ENCODE measurements at places on chromosomes 12 and 14.

DNA sequence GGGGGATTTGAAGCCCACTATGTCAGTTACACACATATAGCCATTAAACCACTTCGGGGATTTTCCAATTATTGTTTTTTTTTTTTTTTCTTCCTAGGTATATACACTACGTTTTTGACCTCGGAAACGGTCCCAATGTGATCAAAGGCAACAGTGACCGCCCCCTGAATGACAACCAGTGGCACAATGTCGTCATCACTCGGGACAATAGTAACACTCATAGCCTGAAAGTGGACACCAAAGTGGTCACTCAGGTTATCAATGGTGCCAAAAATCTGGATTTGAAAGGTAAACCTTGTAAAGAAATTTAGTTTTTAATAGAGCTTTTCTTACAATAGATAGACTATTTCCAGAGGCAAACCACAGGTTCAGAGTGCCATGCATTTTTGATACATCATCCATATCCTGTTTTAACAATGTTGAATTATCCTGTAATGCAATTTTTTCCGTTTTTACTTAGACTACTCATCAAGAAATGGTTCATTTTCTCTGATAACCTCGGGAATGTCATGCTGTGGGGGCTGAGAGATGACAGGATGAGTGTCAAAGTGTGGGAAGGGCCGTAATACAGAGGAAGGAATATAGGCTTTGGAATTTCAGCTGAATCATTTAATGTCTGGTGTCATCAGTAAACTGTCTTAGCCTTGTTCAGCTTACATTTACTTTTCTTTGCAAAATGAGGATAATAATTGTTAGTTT is 797.1 kb downstream of the NRXN3 start:
- no peak for DNase-seq

DNA sequence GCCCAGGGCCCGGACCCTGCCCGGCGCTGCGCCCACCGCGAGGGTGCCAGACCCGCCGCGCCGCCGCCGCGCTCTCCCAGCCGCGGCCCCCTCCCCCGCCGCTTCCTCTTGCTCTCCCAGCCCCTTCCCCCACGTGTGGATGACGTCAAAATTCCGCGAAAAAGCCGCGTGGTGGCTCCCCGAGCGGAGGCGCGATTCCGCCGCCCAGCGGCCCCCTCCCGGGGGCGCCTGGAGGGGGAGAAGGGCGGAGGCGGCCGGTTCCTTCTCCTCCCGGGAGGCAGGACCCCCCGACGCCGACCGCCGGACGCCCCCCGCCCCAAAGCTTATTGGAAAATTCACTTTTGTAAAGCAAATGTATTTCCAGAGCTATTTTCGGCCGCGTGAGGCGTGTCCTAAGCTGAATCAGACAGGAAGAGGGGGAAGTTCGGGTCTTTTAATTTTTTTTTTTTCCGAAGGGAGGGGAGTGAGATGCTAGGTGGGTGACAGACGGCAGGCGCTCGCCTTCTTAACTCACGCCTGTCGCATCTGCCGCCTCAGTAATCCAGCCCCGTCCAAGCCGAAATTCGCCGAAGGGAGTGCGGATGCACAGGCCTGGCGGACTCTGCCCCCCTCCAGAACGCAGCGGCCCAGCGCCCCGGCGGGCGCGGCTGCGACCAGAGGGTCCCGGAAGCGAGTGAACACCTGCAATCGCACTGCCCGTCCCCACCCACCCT is 4.1 kb upstream of the CCND2 start:
- peak; percentile 94 for DNase-seq

DNA sequence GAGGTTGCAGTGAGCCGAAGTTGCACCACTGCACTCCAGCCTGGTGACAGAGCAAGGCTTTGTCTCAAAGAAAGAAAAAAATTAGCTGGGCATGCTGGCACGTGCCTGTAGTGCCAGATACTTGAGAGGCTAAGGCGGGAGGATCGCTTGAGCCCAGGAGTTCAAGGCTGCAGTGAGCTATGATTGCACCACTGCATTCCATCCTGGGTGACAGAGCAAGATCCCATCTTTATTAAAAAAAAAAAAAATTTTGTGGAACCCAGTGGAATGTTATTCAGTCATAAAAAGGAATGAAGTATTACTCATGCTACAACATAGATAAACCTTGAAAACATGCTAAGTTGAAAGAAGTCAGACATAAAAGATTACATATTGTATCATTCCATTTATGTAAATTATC is 8.3 kb upstream of the ERBB3 start:
- no peak for DNase-seq

GRCh38 chr14:101726954-101727302 is 34.6 kb upstream of the PPP2R5C start:
- no peak for DNase-seq

DNA sequence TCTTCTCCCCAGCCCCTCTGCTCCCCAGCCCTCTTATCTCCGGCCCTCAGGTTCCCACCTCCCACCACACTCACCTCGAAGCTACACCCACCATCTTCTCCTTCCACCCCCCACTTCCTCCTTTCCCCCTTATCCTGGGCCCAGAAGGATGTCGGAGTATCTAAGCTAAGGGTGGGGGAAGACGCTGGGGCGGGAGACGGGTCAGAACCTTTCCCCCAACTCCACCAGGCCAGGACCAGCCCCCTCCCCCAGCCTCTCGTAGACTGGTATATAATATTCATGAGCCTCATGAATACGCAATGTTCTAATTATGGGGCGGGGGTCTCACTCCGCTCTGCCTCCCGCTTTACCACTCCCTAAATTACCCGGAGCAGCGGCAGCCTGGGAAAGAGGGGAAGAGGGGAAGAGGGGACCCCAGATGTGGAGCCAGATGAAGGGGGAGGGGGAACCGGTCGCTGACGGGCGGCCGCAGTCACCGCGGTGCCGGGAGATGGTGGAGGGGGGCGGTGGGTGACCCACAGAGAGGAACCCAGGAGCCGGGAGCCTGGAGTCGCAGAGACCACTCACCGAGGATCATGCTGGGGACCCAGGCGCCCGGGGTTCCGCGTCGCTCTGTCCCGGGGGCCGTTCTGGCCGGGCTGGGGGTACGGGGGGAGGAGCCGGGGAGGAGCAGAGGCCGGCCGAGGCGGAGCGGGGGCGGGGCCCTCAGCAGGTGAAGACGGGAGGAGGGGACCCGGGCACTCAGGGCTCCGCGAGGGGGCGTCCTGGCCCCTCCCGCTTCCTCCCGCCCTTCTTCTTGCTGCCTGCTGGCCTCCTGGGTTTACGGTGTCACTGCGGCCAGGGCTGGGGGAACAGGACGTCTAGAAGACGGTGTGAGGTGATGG is 6.4 kb upstream of the ZNF385A start:
- peak; percentile 85 for DNase-seq

- DNase-seq, result no peak
These were observed 691.4 kb upstream of the TBX3 start for GRCh38 chr12:115375186-115375991.

GRCh38 chr12:32522331-32523221 is 123.2 kb downstream of the FGD4 start:
- DNase-seq, result no peak

GRCh38 chr12:107369679-107370078 is 276.3 kb upstream of the CRY1 start:
- DNase-seq, result peak; percentile 54

DNA sequence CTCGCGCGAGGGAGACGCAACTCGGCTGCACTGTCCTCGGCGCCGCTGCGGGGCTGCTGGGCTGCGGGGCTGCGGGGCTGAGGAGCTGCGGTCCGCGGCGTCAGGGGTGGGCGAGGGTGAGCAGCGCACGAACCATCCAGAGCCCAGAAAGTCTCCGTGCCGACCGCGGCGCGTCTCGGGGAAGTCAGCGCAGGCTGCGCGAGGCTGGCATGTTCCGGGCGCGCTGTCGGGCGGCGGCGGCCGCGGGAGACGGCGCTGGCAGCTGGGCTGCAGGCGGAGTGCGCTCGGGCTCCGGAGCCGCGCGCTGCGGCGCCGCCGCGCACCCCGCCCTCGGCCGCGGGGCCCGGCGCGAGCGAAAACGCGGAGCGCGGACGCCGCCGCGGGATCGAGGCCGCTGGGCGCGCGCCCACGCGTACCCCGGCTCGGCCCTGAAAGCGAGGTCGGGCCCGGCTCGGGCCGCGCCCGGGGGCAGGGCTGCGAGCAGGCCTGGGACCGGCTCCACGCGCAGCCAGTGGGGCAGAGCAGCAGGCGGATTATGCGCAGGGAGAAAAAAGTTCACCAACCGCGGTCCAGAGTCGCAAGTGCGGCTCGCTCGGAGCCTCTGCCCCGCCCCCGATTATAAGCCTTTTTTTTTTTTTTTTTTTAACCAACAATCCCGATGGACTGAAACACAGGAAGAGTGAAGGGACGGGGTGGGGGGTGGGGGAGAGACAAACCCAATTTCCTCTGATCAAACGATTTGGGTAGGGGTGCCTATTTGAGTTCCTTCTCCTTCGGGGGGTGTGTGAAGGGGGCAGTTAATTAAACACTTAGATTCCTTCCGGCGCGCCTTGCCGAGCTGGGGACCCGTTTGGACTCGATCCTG is at the start of gene PRICKLE1:
Gene PRICKLE1 (minus strand): TSS at position 282 of the 865 bp plus-strand sequence. CDS start 117,230 bp downstream, outside the sequence.
- no peak for DNase-seq

Data from CD4-positive, alpha-beta T cell treated with Interleukin-17A for 4 hours (primary cell).